Pulmonary artery endothelial cell (primary cell): ENCODE measurements at places on chromosomes 7 and 10. TPM values are rescaled to one million over a fixed set of nuclear protein-coding genes. Genes with fewer than 3 reads are reported as not detected.

The AFAP1L2 gene
- 1.3 and 7.3 TPM in 2 replicates for total RNA-seq

The TAS2R41 gene
- not detected in 2 replicates for total RNA-seq

The RPEL1 gene
- total RNA-seq: 0.07 and 0.13 TPM in 2 replicates

The OR6V1 gene
- total RNA-seq: not detected in 2 replicates

The SPAM1 gene
- total RNA-seq: not detected in 2 replicates

The SLC26A3 gene
- not detected in 2 replicates for total RNA-seq

The AHCYL2 gene
- 7.7 and 13.2 TPM in 2 replicates for total RNA-seq

The HMX3 gene
- total RNA-seq: not detected in 2 replicates

The HOXA1 gene
- total RNA-seq: 0.33 and 1.0 TPM in 2 replicates

The CNNM2 gene
- total RNA-seq: 2.2 and 4.9 TPM in 2 replicates

- no peak for DNase-seq
These were observed 68.6 kb upstream of the SEM1 start for GRCh38 chr7:96778263-96778662.

- no peak for DNase-seq
These were observed 45.7 kb downstream of the SNX10 start for GRCh38 chr7:26337232-26337865.

DNA sequence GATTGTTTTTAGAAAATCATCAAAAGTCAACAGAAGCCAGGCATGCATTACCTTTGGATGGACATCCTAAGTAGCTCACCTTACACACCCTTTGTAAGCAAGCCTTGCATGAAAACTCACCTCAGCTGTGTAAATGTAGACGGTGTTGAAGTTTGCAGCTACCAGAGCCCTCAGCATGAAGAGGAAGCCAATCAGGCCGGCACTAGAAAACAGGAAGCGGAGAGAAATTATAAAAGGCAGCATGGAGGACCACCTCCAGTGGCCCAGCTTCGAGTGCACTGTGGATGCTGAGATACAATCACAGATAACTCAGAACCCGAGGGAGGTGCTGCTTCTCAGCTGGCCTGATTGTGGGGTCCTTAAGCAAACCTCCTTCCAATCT, 75.3 kb downstream of the SVOPL start:
- DNase-seq: no peak

DNA sequence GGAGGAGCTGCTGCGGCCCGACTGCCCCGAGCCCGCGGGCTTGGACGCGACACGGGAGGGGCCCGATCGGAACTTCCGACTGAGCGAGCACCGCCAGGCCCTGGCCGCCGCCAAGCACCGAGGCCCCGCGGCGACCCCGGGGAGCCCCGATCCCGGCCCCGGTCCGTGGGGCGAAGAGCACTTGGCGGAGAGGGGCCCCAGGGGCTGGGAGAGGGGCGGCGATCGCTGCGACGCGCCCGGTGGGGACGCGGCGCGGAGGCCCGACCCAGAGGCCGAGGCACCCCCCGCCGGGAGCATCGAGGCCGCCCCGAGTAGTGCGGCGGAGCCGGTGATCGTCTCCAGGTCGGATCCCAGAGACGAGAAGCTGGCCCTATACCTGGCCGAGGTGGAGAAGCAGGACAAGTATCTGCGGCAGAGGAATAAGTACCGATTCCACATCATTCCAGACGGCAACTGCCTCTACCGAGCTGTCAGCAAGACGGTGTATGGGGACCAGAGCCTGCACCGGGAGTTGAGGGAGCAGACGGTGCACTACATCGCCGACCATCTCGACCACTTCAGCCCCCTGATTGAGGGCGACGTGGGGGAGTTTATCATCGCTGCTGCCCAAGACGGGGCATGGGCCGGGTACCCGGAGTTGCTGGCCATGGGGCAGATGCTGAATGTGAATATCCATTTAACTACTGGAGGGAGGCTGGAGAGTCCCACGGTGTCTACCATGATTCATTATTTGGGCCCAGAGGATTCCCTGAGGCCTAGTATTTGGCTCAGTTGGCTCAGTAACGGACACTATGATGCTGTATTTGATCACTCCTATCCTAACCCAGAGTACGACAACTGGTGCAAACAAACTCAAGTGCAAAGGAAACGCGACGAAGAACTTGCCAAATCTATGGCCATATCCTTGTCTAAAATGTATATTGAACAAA, 1.4 kb downstream of the OTUD1 start:
- DNase-seq: no peak

DNA sequence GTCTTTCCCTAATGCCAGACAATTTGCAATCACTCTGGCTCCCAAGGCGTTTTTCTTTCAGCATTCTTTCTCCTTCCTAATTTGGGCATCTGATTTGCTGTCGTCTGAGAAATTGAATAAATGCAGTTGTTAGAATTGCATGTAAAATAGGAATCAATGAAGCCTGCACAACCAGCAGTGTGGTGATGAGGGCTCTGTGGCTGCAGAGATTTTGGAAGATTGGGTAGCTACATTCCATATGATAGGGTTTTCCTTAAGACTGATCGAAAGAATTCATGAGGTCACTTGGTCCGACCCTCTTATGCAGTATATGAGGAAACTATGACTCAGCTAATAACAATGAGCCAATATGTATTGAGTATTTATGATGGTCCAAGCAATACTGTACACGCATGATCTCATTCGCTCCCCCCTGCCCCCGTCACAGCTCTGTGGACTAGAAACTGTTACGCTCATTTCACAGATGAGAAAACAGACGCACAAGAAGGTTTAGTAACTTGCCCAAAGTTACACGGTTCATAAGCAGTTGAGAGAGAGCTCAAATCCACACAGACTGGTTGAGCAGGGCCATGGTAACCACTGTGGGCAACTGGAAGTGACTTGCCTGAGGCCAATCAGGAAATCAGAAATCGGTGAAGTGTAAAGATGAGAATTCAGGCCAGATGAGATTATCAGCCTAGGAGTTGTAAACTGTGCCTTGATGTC, 527.2 kb downstream of the GATA3 start:
- no peak for DNase-seq

DNA sequence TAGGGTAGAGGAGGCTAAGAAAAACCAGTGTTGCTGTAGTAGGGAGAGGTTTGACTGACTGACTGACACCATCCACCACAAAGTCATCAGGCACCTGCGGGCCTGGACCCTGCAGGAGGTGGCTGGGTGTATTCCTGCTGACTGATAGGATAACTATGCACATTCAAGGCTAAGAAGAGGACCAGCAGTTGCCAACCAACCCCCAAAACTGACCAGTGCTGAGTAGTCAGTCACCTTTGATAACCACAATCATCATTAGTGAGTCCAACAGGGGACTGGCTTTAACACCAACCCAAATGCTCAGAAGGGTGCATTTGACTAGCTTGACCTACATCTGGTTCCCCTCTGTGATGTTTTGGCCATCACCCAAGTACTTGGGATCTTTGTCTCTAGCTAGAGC, 30.5 kb downstream of the PLXNA4 start:
- DNase-seq: no peak

DNA sequence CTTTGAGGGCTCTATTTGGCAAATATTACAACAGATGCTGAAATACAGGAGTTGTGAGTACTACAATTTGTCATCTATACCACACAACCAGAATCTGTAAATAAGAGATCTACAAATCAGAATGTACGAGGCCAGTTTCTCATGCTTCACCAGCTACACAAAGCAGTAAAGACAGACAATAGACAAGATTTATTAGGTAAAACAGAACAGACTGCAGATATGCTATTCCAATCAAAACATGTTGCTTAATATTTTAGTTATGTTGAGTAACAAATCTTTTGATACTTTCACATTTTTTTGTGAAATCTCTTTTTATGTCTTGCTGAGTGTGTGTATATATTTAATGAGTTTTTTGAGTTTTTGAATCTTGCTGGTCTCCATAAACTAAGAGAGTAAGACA, 109.1 kb downstream of the CHCHD3 start:
- no peak for DNase-seq

DNA sequence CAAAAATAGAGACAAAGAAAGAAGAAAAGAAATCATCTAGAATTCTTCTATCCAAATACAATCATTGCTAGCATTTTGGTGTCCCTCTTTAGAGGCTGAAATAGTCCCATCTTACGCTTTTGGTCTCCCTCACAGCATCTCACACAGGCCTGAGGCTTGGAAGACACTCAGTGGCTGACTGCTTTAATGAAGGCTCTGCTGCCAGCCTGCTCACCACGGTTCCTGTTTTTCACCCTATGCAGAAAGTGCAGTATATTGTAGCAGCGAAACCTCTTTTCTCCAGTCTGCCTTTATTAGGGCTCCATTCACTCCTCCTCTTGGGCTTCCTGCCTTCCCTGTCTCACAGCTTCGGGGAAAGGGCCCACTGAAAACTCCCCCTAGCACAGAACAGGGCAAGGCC, 102.2 kb downstream of the JCAD start:
- no peak for DNase-seq

DNA sequence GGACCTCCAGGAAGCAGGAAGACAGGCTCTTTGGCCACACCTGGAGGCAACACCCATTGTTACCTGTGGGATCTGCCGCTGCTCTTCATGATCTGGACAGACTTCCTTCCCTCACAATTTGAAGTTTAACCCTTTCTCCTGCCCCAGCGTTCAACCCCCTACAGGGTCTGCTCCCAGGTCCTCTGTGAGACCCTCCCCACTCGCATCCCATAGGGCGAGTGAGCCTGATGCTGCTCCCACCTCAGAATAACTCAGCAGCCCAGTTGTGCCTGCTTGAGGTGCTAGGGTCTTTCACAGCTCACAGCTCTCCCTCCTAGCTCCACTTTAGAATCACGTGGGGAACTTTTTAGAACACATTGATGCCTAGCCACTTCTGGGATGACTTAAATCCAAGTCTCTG, 61.8 kb upstream of the C10orf90 start:
- DNase-seq: no peak

DNA sequence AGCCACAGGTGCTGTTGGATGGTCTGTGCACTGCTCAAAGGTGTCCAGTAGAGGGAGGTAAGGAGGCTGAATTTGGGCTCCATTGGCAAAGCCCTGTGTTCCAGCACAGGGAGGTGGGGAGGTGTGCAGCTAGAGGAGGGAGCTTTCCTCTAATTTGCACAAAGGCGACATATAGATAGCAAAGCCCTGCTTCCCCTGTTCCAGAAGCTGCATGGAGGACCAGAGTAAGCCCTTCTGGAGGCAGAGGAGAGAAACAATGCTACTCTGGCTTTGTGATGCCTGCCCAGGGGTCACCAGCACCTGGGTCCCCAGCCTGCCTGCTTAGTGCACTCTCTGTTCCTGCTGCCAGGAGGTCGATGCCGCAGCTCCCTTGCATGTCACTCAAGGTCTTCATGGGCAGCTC, 3.4 kb upstream of the ARHGAP22 start:
- no peak for DNase-seq

GRCh38 chr10:129033790-129034272, 433.2 kb upstream of the MGMT start:
- no peak for DNase-seq

DNA sequence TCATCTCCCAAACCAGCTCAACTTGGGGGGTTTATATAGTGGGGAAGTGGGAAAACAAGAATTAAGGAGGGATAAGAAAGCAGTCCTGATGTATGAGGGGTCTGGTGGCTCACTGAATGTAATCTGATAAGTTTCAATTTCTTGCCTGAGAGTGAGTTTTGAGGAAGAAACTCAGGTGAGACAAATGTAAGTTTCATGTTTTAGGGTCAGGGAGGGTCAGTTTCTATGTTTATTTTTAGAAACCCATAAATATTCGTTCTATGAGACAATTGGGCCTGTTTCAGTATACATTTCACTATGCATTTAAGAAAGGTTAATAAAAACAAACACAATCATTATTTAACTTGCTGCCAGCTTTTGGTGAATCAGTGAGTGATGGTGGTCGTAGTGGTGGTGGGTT, 128.0 kb upstream of the MBL2 start:
- no peak for DNase-seq

- no peak for DNase-seq
These were observed at the start of gene THSD7A for GRCh38 chr7:11831736-11832495. Gene THSD7A, minus strand, starts transcription at chr7:11832198. Its CDS starts 252 bp downstream, at chr7:11831946.

- peak; percentile 13 for DNase-seq
These were observed 28.9 kb upstream of the ECHDC3 start for GRCh38 chr10:11713186-11713743.

- DNase-seq: no peak
These were observed 9.1 kb downstream of the ADCYAP1R1 start for GRCh38 chr7:31061185-31061584.

GRCh38 chr10:29174389-29174788, 114.5 kb upstream of the LYZL1 start:
- no peak for DNase-seq

DNA sequence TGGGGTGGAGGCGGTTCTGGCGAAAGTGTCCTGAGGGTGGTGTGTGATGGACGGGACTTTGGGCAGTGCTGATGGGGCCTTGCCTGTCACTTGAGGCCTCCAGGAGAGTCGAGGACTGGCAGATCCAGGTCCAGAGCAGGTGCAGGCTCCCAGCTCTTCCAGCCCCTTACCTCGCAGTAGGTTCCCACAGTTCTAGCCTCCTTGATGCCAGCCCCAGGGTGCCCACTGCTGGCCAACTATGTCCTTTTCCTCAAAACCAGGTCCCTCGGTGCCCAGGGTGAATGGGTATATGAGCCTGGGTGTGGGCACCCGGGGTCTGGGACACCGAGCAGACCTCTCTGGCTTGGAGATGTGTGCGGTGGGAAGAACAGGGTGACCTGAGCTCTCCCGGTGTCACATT, 8.3 kb downstream of the FAM20C start:
- DNase-seq: no peak

DNA sequence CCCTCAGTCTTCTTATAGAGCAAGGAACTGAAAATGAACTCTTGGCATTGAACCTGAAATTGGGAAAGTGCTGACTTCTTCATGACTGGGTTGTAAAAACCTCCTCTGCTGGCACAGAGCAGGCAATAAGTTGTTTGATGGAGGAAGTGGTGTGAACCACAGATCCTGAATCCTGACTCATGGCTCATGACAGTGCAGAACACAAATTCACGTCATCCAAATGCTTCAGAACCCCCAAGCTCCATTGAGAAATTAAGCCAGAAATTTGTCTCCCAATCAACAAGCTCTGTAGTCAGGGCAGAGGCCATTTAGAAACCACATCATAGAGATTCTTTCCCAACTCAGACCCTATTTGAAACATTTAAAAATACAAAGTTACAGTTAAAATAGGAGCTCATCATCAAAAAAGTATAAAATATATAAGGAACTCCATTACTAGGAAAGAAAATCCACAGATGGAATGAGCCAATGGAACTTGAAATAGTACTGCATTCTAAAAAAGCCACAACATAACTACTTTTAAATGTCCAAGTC, 10.3 kb upstream of the STK17A start:
- peak; percentile 69 for DNase-seq

DNA sequence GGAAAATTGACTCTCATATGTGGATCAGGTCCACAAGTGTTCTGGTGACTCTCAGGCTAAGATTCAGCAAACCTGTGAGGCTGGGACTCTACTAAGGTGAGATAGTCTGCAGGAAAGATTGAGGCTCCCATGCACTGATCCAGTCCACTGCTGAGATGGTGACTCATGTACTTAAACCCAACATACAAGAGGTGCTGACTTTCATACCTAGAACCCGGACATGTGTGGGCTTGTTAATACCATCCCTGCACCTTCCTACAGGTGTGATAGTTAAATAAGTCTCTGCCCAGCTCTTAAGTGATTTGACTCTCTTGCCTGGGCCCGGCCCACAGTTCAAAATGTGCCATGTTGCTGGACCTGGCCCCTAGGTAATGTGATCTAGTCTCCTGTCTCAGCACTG, 27.1 kb upstream of the ZNF107 start:
- no peak for DNase-seq
